ENCODE measurements at places on chromosomes 11 and 22.

DNA sequence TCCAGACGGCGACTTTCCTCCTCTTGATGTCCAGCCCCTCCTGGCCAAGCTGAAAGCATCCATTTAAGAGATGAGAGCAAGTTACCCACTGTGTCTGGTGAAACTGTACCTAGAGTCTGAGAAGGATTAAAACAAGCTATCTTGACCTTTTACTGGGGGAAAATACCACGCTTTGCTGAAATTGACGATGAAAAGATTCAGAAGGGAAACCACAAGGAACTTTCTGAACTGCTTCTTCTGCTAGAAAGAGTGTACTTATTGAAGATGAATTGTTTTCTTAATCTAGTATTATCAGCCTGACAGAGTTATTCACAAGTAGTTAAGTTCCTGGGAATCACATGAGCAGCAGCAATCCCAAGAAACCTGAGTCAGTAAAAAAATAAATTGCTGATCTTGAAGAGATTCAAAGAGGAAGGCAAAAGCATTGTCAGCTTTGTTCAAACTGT, 13.1 kb upstream of the MS4A6A start:
- no peak for DNase-seq

DNA sequence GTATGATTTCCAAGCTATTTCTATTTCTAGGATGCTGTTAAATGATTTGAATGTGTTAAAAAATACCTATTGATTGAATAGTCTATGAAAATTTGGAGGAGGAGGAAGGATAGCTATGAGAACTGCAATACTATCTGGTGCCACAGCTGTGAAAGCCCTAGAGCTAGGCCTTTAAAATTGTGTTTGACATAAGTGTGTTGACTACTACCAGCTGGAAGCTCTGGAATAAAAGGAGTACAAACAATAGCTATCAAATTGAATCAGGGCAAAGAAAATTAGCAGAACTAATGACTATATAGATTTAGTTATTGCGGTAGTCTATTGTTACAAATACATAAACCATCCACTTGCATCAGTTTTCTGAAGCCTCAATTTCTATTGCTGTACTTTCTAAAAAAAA, 124.8 kb upstream of the CNTN5 start:
- no peak for DNase-seq

DNA sequence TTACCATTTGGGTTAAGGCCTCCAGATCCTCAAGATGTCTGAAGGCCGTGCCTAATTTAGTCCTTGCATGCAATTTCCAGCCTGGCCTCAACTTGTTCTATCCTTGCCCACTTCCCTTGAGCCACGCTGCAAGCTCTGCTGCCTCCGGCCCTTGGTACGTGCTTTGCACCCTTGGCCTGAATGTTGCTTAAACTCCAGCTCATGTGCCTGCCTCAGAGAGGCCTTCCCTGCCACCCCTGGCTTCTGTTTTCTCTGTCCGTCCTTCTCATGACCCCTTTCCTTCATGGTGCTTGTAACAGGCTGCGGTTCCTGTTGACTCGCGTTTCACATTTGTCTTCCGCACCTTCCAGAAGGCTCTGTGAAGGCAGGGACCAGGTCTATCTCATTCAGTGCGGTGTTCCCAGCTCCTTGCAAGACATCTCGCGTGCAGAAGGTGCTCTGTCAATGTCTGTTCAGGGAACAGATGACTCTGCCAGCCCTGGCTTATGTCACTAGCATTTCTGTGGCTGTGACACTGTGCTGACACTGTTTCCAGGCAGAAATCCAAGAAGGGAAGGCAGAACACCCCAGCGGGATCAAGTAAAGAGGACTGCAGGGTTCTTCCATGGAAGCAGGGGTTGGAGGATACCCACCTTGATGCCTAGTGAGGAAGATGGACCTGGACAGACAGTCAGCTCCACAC, 61.8 kb downstream of the FBLN1 start:
- DNase-seq = no peak

GRCh38 chr11:109026891-109027489, 362.1 kb downstream of the DDX10 start:
- DNase-seq = no peak

DNA sequence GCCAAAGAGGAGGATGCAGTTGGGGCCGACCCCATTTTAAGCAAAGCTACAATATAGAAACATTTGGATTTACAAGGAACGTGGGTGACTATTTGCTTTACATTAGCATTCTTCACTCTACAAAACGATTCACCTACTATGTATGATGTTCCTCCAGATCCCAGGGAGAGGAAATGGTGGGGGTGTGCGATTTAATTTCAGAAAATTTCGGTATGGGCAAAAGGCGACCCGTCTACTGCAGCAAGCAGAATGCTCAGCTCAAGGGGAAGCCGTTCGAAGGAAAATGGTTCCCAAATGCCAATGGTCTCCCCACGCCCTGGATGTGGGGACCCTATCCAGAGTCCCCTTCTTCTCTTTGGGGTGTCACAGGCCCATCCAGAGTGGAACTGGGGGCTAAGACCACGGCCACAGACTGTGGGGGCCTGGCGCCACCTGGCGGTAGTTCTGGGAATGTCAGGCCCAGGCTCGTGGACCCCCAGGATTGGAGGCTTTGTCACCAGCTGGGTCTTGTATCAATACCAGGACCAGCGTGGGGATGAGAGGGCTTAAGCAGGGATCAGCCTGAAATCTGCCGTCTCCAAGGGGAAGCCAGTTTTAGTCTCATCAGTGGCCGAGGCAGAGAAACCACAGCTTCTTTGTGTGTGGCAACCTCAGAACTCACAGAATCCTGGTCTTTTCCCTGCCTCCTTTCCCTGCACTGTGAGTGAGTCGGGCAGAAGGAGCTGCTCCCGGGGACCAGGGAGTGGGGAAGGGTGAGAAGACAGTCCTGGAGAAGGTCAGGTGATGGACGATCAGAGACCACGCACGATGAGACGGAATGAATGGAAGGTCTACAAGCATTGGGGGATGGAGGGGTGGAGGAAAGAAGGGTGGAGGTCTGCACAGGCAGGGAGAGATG, 8.4 kb downstream of the LRRC10B start:
- peak; percentile 84 for DNase-seq

- no peak for DNase-seq
Observed at GRCh38 chr22:32478994-32479393, 4.4 kb downstream of the FBXO7 start.

DNA sequence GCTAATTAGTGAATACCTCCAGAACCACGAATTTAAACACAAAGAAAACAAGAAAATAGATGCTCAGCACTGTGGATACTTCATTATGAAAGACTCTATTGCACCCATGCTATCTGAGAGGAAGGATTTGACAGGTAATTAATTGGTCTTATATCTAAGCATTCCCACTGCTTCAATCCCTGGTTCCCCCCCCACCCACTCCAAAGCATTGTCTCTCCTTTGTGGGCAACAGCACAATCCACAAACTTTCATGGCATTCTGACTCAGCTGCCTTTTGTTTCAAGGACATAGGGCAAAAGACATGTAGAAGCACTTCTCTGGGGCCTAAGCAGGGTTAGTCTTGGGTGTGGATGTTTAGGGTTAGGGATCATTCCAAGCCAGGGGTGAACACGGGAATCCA, 551.4 kb downstream of the BUD13 start:
- DNase-seq = no peak

- no peak for DNase-seq
Observed at GRCh38 chr11:110295086-110295485, 1.3 kb downstream of the RDX start.

- DNase-seq = no peak
Observed at GRCh38 chr11:88178191-88178590, 2.9 kb upstream of the RAB38 start.

- DNase-seq = no peak
Observed at GRCh38 chr22:21857481-21857914, 9.9 kb downstream of the MAPK1 start.

- DNase-seq = no peak
Observed at GRCh38 chr11:34408580-34409172, 30.1 kb upstream of the CAT start.

DNA sequence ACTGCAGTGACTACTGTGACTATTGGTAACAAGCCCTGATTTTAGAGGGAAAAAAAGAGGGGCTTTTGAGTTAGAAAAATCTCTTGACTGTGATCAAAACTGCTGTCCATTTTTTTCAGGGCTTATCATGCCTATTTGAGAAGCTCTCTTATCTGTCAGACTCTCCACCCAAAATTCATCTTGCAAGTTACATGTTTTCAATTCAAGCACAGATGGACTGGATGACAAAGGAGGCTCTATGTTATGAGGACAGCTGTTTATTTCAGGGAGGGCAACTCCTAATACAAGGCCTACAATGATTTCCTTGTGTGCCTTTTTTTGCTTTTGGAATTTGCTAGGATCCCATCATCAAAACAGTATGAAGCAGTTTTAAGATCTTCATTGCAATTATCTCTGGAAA, 35.2 kb upstream of the USP47 start:
- DNase-seq = no peak

GRCh38 chr22:42961810-42962209, 53.1 kb downstream of the PACSIN2 start:
- no peak for DNase-seq

DNA sequence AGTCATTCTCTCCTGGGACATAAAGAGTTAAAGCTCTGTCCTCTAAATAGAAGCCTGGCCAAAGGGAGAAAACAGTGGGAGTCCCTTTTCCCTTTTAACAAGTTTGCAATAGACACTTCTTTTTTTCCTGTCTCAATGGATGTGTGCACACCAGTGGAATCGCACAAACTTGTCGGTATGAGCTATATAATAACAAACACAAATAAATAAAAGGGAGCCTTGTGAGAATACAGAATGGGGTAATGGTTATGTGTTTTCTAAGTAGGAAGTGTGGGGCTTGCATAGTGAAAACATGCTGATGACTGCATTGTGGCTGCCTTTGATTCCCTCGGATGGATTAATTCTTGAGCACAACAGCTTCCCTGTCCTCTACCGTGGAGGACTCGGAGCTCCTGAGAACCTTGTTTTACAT, 131.9 kb downstream of the WNT7B start:
- DNase-seq = no peak

- no peak for DNase-seq
Observed at GRCh38 chr22:31045900-31046538, 35.1 kb upstream of the SMTN start.

DNA sequence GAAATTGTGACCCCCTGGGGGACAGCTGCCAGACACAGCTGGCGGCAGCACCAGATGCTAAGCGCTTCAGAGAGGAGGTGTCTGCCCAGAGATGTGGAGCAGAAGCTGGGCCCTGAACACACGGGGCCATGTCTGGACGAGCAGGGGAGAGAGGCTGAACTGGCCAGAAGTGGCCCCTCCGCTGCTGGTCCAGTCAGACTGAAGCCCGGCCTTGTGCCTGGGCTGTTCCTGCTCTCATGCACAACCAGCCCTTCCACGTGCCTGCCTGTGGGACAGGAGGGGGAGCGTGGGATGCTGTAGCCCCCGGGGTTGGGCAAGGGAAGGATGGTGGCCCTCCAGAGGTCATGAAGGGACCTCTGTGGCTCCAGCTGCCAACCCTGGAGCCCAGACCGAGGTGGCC, 1.8 kb downstream of the ADM2 start:
- DNase-seq = no peak

DNA sequence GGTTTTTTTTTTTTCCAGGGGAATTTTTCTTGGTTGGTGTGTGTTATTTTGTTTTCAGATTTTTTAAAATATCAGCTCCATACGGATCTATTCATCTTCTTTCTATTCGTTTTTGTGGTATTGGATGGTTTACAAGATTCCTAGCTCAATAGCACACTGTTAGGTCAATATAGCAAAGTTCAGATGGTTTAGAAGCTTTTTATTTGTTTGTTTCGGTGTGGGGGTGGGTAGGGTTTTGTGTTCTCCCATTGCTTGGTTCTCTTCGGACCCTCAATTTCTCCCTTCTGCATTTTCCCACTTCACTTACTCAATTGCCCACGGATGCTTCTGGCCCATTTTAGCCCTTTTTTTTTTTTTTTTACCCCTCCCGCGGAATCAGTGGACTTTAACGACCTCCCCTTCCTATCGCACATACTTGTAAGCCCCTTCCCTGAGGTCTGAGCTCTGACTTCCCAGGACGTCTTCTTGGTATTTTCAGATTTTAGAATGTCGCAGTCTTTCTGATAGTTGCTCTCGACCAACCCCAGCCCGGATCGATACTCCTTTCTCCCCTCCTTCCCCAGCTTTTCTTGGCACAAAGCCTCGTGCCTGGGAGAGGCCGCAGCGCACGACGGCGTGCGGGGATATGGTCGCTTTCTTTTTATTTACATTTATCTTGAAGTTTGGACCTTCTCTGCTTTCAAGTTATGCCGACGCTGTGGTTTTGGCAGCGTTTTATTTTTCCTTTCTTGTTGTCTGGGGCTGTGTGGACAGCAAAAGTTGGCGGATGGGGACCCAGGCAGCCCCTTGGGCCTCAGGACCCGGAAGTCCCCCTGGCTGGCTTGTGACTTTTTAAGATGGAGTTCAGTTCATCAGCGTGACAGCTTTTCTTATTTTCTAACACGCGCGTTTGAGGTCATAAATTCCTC, 4.4 kb upstream of the SPDYC start:
- no peak for DNase-seq

DNA sequence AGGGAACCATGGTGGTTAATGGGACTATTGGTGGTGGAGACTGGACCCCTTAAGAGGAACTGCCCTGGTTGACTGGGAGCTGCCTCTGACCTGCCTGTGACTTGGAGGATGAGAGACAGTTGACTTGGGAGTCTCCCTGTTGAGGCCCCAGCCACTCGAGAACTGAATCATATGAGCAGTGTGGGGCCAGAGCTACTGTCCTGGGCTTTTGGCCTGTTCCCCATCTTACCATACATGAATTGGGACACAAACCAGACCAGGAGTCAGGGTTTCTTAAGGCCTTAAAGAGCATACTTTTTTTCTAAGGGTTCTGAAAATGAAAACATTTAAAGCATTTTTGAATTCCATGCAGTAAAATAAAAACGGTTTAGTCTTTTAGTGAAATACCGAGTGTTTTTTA, 92.8 kb downstream of the TEAD1 start:
- DNase-seq = no peak

- no peak for DNase-seq
Observed at GRCh38 chr11:100882957-100883356, 195.9 kb downstream of the ARHGAP42 start.

- DNase-seq = peak; percentile 30
Observed at GRCh38 chr11:17132654-17133053, 55.2 kb upstream of the RPS13 start.

- peak; percentile 90 for DNase-seq
Observed at GRCh38 chr22:20509344-20510047, 2.1 kb downstream of the MED15 start.

- DNase-seq = no peak
Observed at GRCh38 chr22:36478966-36479365, 2.5 kb downstream of the TXN2 start.

GRCh38 chr22:46267431-46268279, at the start of gene TTC38:
TTC38 (plus strand) TSS chr22:46268008; CDS start chr22:46268040, 32 bp downstream.
- peak; percentile 61 for DNase-seq

DNA sequence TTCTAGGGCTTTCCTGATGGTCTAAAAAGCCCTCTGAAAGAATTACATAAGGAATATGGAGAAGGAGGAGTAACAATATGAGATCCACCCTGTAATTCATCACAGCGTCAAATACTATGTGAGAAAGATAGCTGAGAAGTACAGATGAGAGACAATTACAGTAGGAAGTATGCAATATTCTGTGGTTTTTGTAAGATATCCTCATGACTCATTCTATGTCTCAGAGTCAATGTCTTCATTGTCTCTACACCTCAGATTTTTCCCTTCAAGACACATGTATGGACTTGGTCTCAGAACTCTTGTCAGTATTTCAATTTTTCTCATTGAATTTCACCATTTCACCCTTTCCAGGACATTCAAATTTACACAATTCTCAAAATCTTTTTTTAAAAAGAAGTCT, 343.3 kb upstream of the CTSC start:
- no peak for DNase-seq

Measured in A673 (cell line).